NCI-H524 (cell line): ENCODE measurements at places on chromosomes 1 and 21.

GRCh38 chr1:60895701-60896100 is 186.7 kb upstream of the NFIA start:
- DNase-seq = peak; percentile 93

- no peak for DNase-seq
Observed at GRCh38 chr1:36982709-36983108, 51.6 kb downstream of the GRIK3 start.

- no peak for DNase-seq
Observed at GRCh38 chr1:10056599-10056987, 23.8 kb downstream of the UBE4B start.

- DNase-seq = no peak
Observed at GRCh38 chr21:45099571-45099970, 25.2 kb downstream of the ADARB1 start.

DNA sequence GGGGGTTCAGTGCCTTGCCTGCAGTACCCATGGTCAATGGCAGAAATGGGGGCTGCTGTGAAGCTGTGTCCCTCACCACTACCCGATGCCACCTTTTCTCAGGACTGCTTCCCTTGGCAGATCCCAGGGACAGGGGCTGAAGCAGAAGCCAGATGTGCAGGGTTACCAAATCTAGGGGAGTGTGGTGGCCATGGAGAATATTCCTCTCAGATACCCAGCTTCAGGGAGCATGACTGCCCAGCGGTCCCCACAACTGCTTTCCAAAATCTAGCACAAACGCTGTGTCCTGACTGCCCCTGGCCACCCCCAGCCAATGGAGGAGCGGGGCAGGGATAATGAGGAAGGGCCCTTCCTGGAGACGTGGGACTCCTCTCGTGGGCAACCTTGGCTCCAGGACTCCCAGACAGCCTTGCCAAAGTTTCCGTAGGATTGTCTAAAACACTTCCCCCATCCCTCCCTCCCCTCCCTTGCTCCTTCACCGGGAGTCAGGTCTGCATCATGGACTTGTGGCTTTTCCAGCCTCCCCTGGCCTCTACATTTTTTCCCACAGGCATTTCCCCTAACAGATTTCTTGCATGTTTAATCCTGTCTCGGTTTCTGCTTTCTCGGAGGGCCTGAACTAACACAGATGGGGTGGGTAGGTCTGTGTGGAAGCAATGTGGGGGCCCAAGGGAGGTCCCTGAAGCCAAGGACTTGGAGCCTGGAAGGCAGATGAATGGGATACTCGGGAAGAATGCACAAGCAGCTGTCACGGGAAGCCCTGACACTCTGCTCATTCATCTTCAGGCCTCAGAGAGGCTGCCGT is 80.5 kb downstream of the OMA1 start:
- DNase-seq = no peak
